ENCODE measurements at places on chromosomes 2 and 18. TPM values are rescaled to one million over a fixed set of nuclear protein-coding genes. Genes with fewer than 3 reads are reported as not detected.

- DNase-seq: no peak
Measured at GRCh38 chr2:76700894-76701293, 821.3 kb downstream of the LRRTM4 start.

GRCh38 chr2:231693956-231694355, 14.4 kb upstream of the PTMA start:
- no peak for DNase-seq

DNA sequence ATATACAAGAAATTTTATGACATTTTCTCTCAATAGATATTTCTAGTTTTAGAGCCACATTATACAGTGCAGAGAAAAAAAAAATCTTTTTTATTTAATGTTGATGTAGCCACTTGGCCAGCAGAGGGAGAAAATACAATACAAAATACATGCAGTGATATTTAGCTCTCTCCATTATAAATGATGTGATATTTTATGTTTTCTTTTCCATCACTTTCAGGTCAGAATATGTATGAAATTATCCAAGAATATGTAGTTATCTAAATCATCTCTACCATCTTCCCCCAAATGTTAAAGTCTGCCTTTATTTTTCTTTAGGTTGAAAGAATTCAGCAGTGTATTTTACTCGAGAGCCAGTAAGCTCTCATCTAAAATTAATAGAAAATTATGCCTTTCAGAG, 533.6 kb upstream of the FSHR start:
- DNase-seq: no peak

GRCh38 chr2:232116852-232117251, 155.3 kb downstream of the DIS3L2 start:
- no peak for DNase-seq

- no peak for DNase-seq
Measured at GRCh38 chr2:149132901-149133300, 94.4 kb downstream of the LYPD6B start.

GRCh38 chr2:63855418-63856302, 14.0 kb downstream of the UGP2 start:
- no peak for DNase-seq

DNA sequence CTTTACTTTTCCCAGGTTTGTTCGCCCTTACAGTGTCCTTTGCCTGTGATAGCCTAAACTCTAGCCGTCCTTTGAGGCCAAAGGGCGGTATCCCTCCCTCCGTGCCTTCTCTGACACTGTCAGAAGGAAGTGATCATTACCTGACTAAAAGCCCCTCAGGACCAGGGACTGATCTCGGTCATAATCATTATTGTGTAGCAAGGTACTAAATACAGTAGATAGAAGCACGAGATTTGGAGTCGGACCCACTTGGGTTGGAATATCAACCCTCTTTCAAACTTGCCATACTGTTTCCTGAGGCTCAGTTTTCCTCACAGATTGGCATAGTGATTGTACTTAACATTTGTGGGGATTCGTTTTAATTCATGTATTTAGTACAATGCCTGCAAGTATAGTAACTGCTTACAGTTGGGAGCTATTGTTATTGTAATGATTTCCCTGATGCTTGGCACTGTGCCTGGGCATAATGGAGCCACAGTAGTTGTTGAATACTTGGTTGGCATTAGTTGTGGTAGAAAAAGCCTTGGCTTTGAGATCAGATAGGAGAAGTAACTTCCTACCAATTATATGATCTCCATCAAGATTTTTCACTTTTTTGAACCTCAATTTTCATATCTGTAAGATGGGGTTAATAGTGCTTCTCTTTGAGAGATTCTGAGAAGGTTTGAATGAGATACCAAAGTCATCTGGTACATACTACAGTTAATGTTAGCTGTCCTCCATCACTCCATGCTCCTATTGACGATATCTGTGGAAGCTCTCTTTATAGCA, 836 bp downstream of the STK11IP start:
- no peak for DNase-seq

GRCh38 chr2:168851674-168852320, 38.4 kb downstream of the SPC25 start:
- DNase-seq: peak; percentile 81

The ODC1 gene
- 55.2 TPM for total RNA-seq

The FEV gene
- not detected for total RNA-seq

The ASB18 gene
- not detected for total RNA-seq

Data from RPMI7951 (cell line).